ENCODE measurements at places on chromosomes 11 and 22.

DNA sequence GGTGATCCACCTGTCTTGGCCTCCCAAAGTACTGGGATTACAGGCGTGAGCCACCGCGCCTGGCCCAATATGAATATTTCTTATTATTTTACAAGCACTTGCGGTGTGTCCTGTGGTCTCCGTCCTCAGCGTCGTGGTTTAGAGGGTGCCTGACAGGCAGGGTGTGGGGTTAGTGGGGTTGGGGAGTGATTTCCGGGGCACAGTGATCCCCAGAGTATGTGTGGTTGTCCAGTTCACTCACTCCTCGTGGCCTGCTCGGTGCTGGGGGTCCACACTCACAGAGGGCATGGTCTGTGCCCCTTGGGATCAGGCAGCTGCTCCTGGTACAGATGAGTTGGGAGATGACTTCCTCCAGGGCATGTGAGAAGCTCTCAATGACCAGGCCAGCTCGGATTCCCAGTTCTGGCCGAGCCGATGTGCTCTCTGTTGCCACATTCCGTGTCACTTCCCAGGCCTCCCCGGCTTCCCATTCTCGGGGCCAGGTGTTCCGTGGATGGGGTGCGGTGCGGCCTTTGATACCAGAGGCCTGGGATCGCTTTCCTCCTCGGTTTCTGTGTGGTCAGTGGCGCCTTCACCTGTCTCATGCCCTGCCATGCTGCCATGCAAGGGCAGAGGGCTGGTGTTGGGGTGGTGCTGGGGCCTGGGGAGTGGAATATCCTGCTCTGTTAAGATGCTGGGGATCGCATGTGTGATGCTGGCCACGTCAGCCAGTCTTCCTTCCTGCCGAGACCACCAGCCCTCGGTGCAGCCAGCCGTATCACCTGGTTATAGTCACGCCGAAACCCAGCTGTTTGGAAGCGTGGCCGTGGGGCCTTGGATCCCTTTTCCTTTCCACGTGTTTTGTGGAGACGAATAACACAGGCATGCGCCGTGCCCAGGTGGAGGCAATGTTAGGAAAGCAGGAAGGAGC is 39.6 kb downstream of the PARVB start:
- DNase-seq: no peak

DNA sequence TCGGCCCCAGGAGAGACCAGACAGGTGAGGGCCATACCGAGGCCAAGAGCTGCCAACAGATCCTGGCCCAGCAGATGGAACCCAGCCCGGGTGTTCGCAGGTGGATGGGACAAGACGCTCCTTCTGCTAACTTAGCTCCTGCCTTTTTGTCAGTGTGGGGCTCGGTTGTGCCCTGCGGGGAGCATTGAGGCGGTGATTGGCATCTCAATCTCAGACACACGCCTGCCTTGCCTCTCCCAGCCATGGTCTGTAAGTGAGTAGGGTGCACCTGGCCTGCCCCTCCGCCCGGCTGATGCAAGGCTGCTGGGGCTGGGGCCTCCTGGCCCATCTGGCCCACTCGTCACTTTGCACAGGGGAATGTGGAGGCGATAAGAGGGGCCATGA is 350.1 kb downstream of the TBC1D22A start:
- DNase-seq: no peak

- DNase-seq: no peak
Observed at GRCh38 chr11:8231979-8232378, 31.7 kb downstream of the LMO1 start.

- peak; percentile 88 for DNase-seq
Observed at GRCh38 chr22:42933485-42934091, 76.5 kb upstream of the ARFGAP3 start.

DNA sequence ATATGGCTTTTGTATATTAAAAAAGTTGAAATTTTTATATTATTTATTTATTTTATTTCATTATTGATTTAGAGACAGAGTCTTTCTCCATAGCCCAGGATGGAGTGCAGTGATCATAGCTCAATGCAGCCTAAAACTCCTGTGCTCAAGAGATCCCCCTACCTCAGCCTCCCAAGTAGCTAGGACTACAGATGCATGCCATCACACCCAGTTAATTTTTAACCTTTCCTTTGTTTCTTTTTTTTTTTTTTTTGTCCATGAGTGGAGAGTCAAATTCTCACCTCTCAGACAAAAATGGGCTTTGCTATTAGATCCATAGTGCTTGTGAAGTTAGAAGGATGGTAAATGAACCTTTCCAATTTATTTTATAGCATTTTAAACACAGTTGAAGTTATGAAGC is 182.5 kb downstream of the SOX6 start:
- no peak for DNase-seq

GRCh38 chr11:65529475-65530156 is 4.7 kb downstream of the SCYL1 start:
- no peak for DNase-seq

DNA sequence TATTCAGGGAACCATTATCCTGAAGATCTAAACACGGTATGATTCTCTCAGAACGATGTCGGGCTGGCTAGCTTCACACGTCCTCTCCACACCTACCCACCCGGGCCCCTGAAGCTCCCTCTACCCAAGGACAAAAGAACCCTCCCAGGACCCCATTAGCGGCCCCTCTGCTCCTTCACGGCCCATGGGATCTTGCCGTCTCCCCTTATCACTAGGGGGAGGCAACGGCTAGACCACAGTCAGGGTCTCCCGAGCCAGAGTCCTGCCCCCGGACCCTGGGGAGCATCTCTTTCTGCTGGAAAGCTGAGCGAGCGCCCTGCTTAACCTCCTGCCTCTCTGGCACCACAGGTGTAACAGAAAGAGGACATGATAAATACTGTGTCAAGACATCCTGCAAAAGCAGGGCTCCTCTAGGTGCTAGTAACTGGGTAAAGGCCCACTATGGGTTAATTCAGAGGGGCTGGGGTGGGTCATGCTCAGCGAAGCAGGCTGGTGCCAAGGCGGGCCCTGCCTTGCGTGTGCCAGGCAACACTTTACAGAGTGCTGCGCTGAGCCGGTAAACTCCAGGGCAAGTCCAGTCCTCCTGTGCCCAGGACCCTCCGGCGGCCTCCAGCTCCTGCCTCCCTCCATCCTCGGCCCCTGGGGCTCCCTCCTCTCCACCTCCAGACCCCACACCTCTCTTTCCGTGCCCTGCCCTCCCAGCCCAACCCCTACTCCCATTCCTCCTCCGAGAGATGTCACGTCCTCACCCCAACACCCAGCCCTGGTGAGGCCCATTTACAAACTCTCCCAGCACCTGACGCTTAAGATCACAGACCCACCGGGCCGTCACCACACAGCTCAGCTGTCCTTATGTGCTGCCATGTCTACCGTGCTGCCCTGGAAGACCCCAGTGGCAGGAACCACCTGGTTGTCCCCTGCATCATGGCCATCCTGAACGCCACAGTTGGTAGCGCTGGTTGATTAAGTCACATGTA is 3.0 kb downstream of the TOLLIP start:
- DNase-seq: no peak

DNA sequence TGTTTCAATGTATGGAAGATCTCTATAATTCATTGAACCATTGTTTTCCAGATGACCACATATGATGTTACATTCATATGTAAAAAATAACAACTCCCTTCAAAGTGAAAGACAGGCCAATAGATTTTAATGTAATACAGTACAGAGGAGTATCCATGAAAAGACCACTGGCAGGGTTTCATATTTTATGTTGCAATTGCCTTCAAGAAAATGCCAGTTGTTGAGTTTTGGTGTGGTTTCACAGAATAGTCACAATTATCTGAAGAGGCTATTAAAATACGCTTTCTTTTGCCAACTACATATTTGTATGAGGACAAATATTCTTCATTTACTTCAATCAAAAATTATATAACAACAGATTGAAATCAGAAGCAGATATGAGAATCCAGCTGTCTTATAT is 14.3 kb downstream of the AMOTL1 start:
- no peak for DNase-seq

DNA sequence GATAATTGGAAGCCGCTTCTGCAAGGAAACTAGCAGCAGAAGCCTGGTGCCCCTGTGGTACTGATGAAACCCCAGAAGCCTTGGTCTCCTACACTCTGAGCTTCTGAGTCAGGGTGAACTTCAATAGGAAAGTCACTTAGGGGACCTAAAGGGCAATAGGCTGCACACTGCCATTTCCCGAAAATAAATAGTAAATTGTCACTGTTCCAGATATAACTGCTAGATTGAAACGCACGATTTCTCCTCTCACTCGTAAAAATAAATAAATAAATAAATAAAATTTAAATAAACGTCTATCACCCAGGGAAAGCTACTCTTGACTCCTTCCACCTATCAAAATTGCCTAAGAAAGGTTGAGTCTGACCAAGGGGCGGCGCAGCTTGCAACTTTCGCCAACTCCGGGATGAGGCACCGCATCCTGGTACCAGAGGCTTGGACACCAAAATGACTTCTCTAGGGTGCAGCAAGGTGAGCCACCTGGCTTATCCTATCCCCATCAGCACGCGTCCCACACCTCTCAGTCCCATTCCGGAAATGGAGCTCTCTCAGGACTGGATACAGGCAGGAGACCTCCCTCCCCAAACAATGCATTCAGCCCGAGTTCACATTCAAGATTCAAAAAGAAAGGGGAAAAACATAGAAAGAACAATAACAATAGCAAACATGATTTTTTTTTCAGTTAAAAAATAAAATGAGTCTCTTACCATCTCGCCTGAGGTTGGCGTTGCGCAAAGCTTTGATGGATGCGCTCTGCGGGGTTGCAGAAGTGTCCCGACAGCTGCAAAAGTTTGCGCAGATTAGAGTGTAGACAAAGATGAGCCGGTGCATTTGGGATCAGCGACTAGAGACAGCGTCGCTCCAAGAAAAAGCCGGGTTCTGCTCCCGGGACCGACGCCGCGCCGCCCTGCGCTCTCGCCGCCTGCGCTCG is 583 bp downstream of the PDGFD start:
- DNase-seq: no peak

DNA sequence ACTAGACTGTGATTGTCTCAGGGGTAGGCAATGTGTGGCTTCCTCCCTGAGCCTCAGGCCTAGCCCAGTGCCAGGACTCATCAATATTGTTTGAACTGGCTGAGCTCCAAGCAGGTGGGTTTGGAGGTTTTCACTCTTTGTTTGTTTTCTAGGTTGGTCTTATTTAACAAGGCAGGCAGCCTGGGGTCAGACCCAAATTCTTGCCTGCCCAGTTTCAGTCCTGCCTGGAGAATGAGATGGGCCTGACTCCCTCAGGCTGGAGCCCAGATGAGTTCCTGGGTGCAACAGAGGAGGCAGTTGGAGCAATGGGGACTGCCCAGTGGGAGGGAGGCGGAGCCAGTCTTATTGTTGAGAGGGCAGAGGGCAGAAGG is 28.3 kb upstream of the TP53I11 start:
- no peak for DNase-seq

DNA sequence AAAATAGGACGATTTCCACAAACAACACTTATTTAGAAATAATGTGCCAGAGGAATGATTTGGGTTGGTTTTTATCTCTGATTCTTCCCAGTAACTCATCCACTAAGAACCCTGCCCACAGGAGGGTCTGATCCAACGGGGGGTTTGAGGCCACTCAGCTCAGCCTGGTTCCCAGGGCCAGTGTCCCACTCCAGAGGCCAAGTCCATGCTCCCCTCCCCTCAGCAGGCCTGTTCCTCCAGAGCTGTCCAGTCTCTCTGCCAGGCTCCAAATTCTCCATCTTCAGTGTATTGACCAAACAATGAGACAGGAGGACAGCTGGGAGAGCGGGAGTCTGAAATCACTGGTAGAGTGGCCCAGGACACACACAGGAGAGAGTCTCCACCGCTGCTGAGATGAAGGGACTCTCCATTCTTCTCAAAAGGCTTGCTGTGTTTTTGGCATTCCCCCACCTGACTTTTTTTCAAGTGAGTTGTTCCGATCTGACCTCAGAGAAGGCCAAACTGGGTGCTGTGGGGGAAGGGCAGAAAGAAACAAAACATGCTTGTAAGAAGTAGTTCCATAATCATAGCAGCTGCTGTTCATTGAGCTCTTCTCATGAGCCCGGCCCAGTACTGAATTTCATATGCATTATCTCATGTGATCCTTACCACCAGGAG is 17.6 kb upstream of the SCN2B start:
- DNase-seq: no peak

DNA sequence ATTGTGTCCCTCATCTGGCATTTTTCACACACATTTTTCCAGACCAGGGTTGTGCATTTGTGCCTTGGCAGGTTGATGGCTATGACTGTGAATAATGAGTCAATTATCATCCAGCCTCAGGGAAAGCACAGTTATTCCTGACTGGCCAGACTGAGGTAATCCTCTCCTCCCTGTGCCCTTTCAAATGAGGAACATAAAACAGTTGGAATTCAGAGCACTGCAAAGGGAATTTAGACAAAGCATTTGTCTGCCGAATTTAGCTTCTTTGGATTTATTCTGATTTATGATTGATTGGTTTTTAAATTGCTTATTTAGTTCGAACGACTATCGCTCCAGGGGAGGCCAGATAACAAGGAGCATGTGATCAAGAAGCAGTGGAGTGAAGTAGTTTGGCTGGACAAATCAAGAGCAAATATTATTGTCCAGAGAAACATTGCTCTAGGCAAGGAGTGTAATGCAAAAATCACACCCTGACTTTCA is 30.8 kb upstream of the RAG2 start:
- DNase-seq: no peak

DNA sequence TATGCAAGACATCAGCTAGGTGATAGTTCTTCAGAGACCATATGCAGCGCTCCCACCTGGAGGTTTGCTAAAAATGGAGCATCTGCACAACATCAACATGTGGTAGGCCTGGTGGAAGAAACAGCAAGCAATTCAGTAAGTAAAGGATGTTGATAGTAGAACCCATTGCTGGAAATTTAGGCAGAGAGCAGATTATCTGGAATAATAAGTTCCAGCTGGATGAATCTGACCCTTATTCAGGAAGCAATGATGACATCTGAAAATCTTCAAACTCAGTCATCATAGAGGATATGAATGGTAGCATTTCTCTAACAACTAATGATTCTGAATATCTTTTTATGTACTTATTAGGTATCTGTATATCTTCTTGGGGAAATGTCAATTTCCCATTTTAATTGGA is 225.2 kb upstream of the ANO3 start:
- DNase-seq: no peak

GRCh38 chr11:43868852-43869567 is 11.6 kb upstream of the ALKBH3 start:
- peak; percentile 40 for DNase-seq

DNA sequence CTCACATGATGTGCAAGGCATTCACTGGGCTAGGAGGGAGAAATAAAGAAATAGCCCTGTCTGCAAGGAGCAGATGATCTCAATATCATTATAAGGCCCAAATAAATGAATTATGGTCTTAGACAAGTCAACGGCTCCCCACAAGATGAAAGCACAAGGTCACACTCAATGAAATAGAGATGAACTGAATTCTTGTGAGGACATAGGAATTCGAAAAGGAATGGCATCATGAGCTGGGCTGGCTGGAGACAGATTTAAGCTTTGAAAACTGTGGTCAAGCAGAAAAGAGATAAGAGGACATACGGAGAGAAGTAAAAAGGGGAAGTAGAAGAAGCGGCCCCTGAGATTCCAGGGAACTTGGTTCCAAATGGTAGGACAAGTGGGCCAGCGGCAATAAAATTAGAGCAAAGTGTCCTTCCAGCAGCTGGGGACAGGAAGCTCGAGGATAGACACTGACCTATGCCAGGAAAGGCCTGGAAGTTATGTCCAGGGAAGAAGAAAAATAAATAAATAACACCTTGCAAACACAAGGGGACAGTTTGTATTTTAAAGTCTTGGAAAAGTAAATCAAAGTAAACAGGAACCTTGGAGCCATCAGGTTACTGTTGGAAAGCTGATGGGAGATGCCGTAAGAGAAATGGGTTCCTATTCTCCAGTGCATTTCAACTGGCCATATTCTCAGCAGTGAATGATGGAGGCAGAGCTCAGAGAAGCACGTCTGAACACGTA is 37.8 kb downstream of the GALNT18 start:
- no peak for DNase-seq

- no peak for DNase-seq
Observed at GRCh38 chr11:37503411-37504059, 905.5 kb upstream of the RAG2 start.

GRCh38 chr11:112615891-112616290 is 345.3 kb upstream of the NCAM1 start:
- no peak for DNase-seq

Data from fibroblast of skin of left biceps (primary cell).